ENCODE measurements at places on chromosomes 7 and 10.

- no peak for DNase-seq
These were observed 24.5 kb upstream of the C1GALT1 start for GRCh38 chr7:7157887-7158271.

DNA sequence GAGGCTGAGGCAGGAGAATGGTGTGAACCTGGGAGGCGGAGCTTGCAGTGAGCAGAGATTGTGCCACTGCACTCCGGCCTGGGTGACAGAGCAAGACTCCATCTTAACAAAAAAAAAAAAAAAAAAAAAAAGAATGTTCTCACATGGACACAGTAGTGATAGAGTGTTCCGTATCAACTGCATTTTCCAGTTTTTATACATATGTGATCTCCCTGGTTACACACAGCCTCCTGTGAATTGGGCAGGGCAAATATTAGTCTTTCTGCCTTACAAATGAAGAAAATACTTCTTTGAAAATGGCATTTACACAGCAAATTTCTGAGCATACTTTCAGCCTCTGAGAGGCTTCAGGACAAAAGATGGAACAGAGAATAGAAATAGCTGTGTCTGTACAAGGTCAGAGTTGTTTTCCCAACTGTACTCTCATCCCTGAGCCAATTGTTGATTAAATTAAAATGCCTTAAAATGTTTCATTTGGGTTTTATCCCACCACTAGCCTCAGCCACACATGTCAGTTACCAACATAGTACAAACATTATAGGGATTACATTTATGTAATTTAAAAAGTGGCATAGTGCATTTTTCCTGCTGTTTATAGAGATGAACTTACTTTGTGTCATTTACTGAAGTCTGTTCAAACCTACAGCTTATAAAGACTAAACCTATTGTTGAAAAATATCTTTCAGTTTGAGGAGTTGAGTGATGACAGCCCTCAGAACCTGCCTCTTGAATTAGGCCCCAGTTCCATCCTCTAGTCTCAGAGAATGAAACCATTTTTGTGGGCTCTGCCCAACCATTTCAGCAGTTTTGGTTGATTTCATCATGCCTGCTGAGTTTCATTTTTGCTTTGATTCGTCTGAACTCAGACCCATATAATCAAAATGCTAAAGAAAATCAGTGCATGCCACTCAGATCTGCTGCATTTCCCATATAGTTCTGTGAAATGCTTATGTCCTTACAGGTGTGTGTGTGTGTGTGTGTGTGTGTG is 609.4 kb upstream of the C7orf33 start:
- DNase-seq, result no peak

GRCh38 chr10:485776-486175 is 203.7 kb downstream of the DIP2C start:
- no peak for DNase-seq

DNA sequence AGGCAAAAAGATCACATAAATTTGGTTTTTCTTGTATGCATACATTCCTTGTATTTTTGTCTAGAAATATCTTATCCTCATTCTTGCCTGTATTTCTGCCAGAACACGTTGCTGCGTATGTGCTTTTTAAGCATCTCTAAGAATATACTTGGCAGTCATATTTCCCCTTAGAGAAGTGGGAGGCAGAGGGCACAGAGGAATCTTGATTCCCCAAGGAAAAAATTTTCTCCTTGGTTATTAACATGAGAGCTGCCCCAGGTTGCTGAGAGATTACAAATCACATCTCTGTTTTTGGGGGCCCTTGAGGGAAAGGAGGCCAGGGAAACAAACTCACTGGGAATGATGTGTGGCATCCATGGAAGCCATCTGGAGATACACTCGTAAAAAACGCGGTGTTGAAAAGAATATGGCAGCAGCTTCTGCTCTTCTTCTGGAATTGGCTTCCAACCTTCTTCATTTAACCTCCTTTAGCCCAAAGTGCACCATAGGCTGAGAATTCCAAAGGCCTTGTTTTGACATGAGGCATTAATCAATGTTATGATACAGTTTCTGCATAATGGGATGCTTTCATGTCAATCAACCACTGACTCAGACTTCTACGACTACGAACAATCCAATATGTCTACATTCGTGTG is 684.3 kb upstream of the SORCS1 start:
- DNase-seq, result no peak

DNA sequence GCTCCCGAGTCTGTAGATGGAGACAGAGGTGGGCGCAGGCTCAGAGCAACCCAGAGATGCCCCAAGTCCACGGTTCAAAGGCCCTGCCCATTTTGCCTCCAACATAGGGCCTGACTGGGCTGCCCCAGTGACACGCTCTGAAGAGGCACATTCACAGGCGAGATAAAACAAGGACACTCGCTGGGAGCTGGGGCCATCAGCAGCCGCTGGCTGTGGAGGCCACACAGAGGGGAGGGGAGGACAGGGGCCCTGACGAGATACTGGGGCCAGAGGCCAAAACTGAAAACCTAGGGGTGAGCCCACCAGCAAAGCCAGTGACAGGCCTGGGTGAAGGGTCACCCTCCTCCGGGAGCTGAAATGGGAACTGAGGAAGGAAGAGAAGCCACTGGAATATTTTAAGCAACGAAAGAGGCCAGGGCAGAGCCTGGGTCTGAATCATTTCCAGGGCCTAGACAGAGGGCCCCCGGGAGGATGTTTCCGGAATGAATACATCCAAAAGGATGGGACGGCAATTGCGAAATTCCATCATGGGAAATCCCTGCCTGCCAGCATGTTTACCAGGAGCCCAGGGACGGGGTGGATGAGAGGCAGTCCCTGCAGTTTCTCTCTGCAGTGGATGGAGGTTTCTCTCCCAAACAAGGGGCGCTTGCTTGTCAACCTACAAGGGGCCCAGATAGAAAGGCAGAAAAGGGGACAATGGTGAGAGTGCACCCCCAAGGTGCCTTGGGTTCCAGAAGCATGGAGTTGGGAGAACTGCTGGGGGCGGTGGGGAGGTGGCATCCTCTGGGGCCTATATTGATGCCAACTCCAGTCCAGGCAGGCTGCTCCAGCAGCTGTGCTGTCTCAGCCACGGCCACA is 29.0 kb upstream of the HSPA12A start:
- DNase-seq, result no peak

- DNase-seq, result no peak
These were observed 134.4 kb upstream of the AGK start for GRCh38 chr7:141416650-141417270.

DNA sequence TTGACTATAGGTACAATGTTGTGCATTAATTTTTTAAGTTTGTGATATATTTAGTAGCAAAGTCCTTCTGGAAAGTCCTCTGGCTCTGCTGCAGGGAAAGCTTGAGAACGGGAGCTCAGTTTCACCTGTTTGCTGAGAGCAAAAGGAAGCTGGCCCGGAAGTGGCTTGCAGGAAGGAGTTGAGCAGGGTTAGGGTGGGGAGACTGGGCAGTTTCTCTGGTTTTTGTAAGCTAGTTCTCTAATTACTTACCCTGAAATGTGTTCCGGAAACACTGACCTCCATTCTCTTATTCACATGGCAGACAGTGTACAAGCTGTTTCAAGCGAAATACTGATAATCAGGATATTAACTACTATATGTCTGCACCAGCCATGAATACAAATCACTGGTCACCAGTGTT is 22.3 kb downstream of the MAP3K8 start:
- DNase-seq, result no peak

- no peak for DNase-seq
These were observed 47.4 kb downstream of the LRRC4 start for GRCh38 chr7:127983804-127984332.

DNA sequence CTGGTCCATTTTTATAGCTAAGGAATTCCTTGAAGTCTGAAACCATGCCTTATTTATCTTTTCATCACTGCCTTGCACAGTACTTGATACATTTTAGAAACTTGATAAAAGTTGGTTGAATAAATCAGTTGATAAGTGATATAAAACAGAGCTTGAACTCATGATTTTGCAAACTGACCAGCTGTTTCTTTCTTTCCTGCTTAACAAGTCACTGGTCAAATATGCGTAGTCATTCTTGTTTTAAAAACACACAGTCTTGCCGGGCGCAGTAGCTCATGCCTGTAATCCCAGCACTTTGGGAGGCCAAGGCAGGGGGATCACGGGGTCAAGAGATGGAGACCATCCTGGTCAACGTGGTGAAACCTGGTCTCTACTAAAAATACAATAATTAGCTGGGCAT is 6.3 kb downstream of the TPST1 start:
- no peak for DNase-seq

- no peak for DNase-seq
These were observed 17.1 kb downstream of the PLXDC2 start for GRCh38 chr10:19833170-19833824.

- DNase-seq, result no peak
These were observed 275.1 kb downstream of the DOCK4 start for GRCh38 chr7:111931016-111931517.

- DNase-seq, result no peak
These were observed 114.2 kb downstream of the ZMIZ1 start for GRCh38 chr10:79182781-79183467.

GRCh38 chr10:36452851-36453250 is 672.5 kb upstream of the ANKRD30A start:
- no peak for DNase-seq

DNA sequence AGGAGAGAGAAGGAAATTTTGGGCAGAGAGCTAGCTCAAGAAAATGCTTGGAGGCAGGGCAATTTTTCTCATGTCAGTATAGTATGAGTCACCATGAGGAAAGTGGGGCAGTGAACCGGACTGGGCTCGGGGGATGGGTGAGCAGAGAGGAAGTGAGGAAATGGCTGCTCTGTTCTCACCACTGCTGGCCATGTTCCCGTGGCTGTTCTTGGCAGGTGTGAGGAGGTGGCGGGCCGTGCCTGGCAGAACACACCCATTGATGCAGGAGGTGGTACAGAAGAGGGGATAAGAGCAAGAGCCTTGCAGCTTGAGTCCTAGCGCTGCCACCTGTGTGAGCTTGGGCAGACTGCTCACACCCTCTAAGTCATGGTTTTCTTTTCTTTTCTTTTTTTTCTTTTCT is 304.4 kb upstream of the LYZL1 start:
- DNase-seq, result no peak

GRCh38 chr7:32936689-32937088 is 20.6 kb upstream of the FKBP9 start:
- no peak for DNase-seq

- no peak for DNase-seq
These were observed 384.6 kb upstream of the ADARB2 start for GRCh38 chr10:2121929-2122328.

GRCh38 chr7:2493205-2494164 is 17.3 kb upstream of the GRIFIN start:
- DNase-seq, result no peak

- no peak for DNase-seq
These were observed 71.8 kb upstream of the GSDME start for GRCh38 chr7:24828891-24829661.

GRCh38 chr7:140653319-140654108 is 12.9 kb upstream of the DENND2A start:
- no peak for DNase-seq

- DNase-seq, result no peak
These were observed 9.4 kb upstream of the NRG3 start for GRCh38 chr10:81865581-81865980.

DNA sequence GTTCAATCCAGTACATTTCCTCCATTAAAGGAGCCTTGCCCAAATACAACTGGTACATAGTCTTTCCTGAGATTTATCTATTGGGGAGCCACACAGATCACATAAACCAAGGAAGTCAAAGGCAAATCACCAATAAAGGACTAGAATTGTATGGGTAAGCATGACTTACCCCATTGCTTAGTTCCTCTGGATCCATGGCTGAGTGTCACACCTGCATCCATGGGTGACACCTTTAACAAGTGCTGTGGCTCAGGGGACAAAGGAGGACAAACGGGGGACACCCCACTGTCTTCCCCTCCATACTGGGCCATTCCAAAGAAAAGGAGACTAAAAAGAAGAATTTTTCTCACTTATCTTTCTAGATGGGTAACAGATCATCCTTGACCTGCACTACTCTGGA is 30.4 kb downstream of the ZNF92 start:
- DNase-seq, result no peak

DNA sequence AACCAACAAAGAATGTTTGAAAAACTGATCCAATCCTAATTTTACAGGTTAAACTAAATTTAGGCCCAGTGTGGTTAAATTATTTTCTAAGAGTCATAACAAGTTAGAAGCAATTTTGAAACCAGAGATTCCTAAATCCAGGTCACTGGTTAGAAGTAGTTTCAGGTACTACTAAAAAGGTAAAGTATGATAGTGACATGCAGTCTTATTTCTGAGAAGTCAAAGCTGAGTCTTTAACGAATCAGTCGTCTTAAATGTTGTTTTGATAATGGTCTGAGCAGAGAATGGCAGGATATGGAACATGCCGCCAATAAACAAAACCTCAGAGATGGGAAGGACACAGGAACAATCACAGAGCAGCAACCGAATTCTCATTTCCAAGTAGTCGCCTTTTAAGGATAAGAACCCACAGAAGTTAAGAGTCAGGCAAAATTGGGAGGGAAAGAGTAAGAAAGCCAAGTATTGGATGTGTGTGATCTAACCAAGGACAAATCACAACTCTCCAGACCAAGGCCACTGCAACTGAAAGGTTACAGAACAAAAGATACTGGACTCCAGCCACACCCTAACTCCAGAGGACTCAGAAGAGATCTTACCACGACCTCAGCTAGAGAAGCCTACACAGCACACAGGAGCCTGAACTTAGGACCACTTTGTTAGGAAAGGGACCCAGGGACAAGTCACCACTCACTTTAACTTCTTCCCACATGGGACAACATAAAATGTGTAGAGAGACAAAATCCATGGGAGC is 19.7 kb downstream of the TMEM243 start:
- DNase-seq, result no peak

DNA sequence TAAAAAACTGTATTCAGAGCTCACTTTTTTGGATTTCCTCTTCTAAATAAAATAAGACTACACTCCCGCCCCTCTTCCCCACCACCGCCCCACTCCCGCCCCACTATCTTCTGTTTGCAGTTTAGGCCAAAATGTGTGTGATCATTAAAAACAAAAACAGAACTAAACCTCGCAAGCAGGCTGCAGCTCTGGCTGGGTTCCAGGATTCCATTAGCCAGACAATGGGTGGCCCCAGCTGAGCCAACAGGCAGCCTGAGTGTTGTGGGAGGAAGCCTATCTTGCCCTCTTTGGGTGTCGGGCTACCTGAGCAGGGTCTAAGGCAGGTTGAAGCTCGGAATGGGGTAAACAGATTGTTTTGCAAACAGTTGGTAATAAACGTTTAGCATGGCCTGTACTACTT is 41.7 kb downstream of the ARL4A start:
- DNase-seq, result no peak

DNA sequence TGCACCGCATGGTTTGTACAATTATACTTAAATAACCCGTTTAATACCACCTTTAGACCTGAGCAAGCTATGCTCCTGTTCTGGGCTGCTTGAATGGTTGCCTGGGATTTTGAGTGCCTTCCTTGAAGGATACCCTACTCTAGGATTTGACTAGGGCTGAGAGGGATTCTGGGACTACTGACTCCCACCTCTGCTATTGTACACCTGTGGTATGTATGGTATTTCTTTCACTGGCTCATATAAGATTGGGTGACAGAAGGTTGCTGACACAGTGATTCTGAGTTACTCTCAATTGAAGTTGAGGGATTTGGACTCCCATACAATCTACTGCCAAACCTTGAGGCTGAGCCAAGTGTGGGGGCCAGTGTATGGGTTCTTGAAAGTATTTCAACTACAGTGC is 494.4 kb upstream of the SEMA3D start:
- DNase-seq, result no peak

GRCh38 chr7:143376396-143376795 is 4.7 kb upstream of the ZYX start:
- DNase-seq, result no peak

GRCh38 chr7:72101444-72101843 is 310.7 kb downstream of the CALN1 start:
- DNase-seq, result no peak

All from T-helper 17 cell (primary cell).